ENCODE measurements at places on chromosomes 16 and 17.

GRCh38 chr17:82098939-82099763 lies 1.1 kb upstream of the FASN start:
- DNase-seq = no peak

GRCh38 chr17:40453881-40454612 lies 10.8 kb downstream of the IGFBP4 start:
- no peak for DNase-seq

GRCh38 chr17:14302091-14302430 lies 1.2 kb downstream of the HS3ST3B1 start:
- no peak for DNase-seq

DNA sequence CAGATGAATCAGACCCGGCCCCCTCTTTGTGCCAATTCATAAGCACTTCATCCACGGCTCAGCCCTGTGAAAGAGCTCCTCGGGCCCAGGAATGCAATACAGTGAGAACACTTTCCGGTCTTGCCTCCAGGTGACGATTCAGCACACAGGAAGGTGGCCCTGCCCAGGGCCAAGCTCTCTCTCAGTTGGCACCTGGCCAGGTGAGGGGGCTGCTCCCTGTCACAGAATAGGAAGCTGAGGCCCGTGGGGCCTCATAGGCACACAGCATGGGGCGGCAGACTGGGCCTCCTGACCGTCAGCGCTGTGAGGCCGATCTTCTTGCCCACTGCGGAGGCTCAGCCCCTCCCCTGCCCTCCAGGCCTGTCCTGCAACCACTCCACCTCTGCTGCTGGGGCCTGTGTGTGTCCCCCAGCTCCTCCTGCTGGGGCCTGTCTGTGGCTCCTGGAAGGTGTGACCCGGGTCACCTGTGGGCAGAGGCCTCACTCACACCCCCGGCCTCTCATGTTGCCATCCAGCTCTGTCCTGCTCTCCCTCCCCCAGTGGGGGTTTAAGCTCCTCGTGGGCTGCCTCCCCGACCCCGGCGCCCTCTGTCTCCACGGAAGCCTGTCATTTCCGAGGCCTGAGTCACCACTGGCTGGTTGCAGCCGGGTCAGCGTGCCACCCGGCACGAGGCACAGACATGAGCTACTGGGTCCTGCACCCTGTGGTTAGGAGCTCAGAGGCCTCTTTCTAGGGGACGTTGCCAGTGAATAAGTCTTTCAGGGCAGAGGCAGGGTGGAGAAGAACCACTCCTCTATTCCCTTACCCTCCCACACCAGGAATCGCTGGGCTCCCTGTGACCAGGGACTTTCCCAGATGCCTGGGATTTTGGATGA lies 114.4 kb downstream of the SEC14L1 start:
- no peak for DNase-seq

- DNase-seq = no peak
These were observed 6.0 kb downstream of the SCN4A start for GRCh38 chr17:63966646-63967264.

DNA sequence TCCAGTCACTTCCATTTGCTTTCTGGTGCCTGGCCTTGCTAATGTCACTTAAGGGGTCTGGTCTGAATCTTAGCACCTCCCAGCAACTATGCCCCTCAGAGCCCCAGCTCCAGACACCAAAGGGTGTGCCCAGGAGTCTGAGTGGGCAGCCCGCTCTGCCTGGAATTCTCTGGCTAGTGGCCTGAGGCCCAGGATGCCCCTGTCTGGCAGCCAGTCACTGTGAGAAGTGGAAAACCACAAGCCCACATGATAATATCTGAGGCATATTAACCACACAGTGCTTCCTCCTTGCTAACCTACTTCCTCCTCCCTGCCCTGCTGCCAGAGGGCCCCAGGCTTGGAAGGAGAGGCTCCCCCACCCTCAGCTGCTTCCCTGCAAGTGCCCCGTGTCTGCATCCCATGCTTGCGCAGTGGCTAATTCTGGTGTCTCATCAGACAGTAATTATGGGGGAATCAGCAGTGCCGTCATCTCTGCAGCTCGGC lies 14.0 kb downstream of the SRCIN1 start:
- DNase-seq = no peak

- DNase-seq = no peak
These were observed 39.7 kb upstream of the DHX40 start for GRCh38 chr17:59525668-59526067.

- no peak for DNase-seq
These were observed 12.4 kb downstream of the NUP93 start for GRCh38 chr16:56742030-56742984.

DNA sequence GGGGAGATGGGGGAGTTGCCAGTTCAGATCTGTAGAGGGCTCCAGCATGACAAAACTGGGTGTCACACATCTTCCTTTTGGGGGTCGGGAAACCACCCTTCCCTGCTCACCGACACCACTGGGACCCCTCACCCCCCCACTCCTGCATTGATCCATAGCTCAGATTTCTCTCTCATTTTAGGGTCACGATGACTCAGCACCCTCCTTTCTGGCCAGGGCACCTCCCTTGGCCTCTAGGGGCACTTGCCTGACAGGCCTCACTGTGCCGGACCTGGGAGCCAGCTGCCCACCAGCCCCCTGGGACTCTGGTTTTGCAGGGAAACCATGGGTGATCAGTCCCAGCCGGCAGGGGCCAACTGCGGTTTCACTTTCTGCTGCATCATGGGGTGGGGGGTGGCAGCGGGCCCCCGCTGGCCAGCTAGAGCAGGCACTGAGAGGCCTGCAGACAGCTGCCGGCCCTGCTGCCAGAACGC lies 239.4 kb downstream of the MRTFB start:
- no peak for DNase-seq

- DNase-seq = no peak
These were observed 141.5 kb upstream of the MED13 start for GRCh38 chr17:62206550-62206949.
